ENCODE measurements at places on chromosomes 16 and 17.

DNA sequence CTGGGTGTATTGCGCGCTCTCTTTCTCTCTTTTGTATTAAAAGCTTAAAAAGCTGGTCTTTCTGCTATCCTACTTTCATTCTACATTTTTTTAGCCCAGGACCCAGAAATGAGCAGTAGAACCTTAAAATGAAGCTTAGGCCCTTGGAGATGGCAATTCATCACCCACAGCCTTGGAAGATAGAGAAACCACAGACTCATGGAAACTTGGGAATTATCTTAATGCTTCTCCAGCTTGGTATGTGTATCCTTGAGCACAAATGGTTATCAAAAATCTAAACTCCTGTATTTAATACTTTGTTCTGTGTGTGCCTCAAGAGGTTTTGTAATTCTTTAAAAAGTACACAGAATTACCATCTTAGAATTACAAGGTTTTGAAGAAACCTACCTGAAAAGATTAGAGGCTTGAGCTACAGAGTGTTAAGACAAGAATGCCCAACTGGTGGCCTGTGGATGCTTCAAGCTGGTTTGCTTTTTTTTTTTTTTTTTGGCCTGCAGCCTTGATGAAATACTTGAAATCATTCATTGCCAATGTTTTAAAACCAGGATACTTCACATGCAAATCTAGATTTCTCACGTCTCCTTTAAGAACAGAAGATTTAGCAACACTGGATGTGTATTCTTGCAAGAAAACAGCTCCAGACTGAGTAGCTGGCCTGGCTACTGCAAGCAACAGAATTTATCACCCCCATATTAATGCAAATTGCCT lies 105.0 kb downstream of the XYLT1 start:
- DNase-seq = no peak

GRCh38 chr16:4433228-4433627 lies 7.6 kb downstream of the DNAJA3 start:
- no peak for DNase-seq

DNA sequence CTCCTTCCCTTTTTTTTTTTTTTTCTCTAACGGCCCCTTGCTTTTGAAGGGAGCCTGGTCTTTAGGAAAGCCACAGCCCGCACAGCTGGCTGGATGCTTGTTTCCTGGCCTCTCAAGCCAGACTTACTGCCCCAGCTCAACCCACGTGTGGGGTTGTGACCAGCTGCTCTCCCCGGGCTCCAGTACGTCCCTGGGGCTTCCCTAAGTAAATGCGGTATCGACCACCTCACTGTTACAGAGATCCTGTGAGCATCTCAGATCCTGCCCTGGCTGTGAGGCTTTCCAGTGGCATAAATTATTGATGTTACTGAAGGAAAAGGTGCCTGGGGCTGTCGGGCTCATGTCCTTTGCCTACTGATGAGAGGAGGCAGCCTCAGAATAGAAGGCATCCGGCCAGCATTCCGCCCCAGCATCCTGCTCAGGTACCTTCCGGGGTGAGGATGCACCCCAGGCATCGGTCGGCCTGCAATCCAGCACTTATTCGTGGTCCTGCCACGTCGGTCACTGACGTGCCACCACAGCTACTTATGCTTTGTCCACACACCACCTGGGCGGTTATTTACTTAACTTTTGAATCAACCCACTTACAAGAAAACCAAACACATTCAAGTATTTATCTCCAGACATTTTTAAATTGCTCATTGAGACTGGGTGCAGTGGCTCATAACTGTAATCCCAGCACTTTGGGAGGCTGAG lies 9.6 kb downstream of the GPRC5B start:
- no peak for DNase-seq

GRCh38 chr17:44155488-44155887 lies 13.8 kb downstream of the HROB start:
- DNase-seq = no peak

DNA sequence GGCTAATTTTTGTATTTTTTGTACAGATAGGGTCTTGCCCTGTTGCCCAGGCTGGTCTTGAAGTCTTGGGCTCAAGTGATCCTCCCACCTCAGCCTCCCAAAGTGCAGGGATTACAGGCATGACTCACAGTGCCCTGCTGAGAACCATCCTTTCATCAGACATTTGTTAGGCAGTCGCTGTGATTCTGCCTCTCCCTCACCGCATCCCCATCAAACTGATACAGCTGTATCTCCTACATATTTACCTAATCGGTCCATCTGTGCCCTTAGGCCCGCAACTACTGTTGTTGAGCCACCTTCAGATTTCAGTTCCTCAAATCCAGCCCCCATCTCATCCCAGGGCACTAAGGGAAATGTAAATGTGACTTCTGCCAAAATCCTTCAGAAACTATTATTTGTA lies 2.0 kb upstream of the SLC43A2 start:
- no peak for DNase-seq

DNA sequence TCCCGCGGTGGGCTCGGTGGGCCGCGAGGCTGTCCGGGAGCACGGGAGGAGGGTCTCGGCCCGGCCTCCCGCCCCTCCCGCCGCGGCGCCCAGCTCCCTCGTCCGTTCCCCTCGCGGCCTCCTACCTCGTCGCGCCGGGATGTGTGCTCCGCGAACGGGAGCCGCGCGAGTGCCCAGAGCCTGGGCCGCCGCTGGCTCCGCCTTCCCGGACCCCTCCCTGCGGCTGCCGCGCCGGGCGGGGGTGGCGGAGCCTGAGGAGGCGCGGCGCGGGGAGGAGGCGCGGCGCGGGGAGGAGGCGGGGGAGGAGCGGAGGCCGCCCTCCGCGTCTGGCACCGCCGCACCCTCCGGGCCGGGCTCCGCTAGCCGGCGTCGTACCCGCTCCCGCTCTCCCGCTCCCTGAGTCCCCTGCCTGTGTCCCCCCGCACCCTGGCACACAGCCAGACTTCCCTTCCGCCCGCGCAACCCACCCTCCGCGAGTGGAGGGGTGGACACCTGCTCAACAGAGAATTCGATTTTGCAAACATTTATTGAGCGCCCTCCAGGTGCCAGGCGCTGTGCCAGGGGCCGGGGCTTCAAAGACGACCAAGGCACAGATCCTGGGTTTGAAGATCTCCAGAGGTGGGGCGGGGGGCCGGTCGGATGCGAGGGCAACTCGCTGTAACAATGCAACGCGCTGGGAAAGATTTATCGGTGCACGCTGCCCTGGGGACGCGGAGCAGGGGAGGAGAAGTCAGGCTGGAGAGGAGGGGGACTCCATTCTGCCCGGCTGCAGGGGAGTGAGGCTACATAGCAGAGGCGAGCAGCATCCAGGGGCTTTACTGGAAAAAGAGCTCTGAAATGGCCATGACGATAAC lies at the start of gene MPP3:
TSS of gene MPP3 (minus strand) at position 171 of the 854 bp plus-strand sequence. CDS start 1,240 bp downstream, outside the sequence.
- DNase-seq = no peak

DNA sequence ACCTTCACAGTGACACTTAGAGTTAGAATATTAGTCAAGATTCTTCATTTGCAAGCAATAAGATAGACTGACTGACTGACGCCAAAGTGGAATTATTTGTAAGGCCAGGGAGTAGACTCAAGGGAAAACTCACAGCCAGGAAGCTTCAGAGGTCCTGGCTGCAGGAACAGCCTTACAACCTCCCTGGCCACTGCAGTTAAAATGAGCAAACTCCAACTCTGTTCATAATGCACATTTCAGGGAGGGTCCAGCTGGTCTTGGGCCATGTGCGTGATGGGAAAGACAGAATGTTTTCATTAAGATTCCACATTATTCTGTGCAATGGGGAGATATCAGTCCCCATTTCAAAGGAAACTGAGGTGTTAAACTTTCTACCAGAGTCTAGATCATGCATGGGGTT lies 9.9 kb downstream of the CAPNS2 start:
- no peak for DNase-seq

GRCh38 chr17:1294157-1294717 lies 14.8 kb downstream of the TRARG1 start:
- DNase-seq = no peak

DNA sequence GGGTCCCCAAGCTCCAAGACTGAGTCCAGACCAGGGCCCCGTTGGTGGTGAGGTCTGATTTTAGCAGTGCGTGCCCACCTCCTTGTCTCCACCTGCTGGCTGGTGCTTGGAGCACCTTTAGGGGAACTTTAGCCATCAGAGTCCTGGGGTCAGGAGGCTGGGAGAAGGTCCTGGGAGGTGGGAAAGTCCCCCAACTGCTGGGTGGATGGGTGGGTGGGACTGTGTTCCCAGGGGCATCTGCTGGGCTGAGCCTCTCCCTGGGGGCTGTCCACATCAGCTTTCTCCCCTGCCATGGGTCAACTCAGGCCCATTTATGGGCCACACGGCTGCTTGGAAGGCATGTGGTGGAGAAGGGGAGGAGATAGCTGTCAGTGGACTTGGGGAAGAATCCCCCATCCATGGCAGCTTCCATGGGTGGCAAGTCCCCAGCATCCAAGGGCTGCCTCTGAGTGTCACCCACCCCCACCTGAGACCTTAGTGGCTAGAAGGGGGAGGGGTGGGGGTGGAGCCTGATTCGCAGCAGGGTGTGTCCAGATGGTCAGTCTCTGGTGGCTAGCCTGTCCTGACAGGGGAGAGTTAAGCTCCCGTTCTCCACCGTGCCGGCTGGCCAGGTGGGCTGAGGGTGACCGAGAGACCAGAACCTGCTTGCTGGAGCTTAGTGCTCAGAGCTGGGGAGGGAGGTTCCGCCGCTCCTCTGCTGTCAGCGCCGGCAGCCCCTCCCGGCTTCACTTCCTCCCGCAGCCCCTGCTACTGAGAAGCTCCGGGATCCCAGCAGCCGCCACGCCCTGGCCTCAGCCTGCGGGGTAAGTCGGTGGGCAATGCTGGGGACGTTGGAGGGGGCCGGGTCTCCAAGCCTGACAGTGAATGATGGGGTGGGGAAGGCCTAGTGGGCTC lies at the start of gene TRPV2:
TSS of gene TRPV2 (plus strand) at position 541 of the 894 bp plus-strand sequence. CDS start 2,098 bp downstream, outside the sequence.
- no peak for DNase-seq

- no peak for DNase-seq
Measured at GRCh38 chr16:11232302-11232851, 23.6 kb downstream of the SOCS1 start.

DNA sequence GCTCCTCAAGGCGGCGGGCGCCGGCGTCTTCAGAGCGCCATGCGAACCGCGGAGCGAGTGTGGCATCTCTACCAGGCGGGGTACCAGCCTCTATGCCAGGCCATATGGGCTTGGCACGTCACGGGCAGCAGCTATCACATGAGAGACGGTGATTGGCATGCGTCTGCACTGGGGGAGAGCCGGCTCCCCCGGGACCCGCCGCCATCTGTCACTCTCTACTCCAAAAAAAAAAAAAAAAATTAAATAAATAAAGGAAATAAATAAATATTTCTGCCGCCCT lies at the start of gene NEUROD2:
TSS of gene NEUROD2 (minus strand) at position 70 of the 280 bp plus-strand sequence. CDS start 1,321 bp downstream, outside the sequence.
- no peak for DNase-seq

DNA sequence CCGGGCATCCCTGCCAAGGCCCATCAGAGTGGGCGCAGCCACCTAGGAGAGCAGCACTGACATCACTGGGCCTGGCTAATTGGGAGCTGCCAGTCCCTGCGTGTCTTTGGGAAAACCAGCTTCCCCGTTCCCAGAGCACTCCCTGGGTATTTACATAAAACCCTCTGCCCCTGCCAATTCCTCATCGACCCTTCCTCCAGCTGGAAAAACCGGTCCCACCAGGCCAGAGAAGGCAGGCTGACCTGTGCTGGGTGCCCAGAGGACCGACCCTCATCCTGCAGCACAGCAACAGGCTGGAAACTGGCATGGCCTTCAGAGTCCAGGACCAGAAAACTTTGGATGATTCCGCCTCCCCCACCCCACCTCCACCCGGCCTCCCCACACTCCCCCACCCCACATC lies 8.2 kb upstream of the FOXN1 start:
- no peak for DNase-seq
